ENCODE measurements at places on chromosomes 1 and 21. TPM values are rescaled to one million over a fixed set of nuclear protein-coding genes. Genes with fewer than 3 reads are reported as not detected.
A peak's percentile ranks its signal among the peaks of the same experiment; 100 is the strongest.

The LCE2A gene
- not detected for total RNA-seq

The ANGPTL3 gene
- total RNA-seq, result 0.22 TPM

The CFHR1 gene
- 0.83 TPM for total RNA-seq

DNA sequence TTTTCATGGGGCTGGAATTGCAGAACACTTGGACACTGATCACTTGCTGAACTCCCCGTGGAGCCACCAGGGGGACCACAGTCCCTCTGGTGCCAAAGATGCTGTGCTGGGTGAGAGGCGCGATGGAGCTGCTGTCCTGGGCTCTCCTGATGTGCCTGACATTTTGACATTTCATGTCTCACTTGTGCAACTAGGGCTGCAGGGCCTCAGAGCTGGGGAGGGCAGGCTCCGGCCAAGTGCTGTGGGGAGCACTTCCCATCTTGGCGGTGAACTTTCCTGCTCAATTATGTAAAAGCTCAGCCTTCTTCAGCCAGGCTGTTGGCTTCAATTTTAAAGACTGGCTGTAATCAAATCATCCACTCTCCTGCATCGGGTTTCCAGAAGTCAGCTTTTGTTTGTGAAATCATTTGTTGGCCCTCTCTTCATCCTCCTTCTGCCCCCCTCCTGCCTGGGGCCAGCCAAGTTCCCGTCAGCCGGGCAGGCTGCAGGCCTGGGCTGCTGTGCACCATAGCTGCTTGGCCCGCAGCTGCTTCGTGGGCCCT lies 36.8 kb downstream of the KCNAB2 start:
- peaks cover 31% of the 10 kb centered on the region for H3K36me3 ChIP-seq
- no peak for DNase-seq
- H3K4me1 ChIP-seq, result peaks cover 45% of the 10 kb centered on the region
- no peak overlapping the region for H3K27ac ChIP-seq

- no peaks in the 10 kb centered on the region for H3K4me1 ChIP-seq
- H3K4me3 ChIP-seq, result no peak overlapping the region
- no peaks in the 10 kb centered on the region for H3K27me3 ChIP-seq
- no peak for DNase-seq
- no peaks in the 10 kb centered on the region for H3K36me3 ChIP-seq
Measured at GRCh38 chr1:185819798-185820197, 85.6 kb downstream of the HMCN1 start.

DNA sequence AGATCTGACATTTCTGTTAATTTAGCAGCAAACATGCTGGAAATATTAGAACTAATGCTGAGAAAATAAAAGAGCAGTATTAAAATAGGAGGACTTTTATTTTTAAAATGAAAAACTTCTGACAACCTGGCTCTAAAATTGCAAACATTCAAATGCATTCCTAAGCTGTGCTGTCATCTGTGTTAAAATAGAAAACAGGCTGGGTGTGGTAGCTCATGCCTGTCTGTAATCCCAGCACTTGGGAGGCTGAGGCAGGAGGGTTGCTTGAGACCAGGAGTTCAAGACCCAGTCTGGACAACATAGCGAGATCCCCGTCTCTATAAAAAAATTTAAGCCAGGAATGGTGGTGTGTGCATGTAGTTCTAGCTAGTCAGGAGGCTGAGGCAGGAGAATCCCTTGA lies 44.6 kb downstream of the MIGA1 start:
- DNase-seq, result no peak
- H3K27ac ChIP-seq, result no peak overlapping the region
- H3K4me1 ChIP-seq, result no peaks in the 10 kb centered on the region

DNA sequence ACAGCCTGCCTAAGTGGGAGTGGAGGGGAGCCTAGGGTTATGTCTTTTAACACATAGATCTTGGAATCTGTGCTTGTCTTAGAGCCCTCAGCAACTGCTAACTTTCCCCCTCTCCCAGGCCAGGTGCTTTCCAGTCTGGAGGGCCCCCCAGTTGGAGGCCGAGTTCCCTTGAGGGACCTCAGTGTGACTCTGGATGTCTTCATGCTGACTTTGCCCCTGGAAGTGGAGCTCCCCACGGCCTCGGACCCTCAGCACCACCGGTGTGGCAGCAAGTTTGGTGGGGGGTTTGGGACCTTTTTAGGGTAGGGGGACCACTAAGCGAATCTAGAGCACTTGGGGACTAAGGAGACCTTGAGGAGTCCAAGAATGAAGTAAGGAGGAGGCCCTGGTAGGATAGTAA lies 22.9 kb downstream of the HYI start:
- H3K4me1 ChIP-seq, result no peaks in the 10 kb centered on the region
- no peak overlapping the region for H3K27ac ChIP-seq
- no peak overlapping the region for H3K4me3 ChIP-seq
- H3K27me3 ChIP-seq, result no peaks in the 10 kb centered on the region
- DNase-seq, result no peak
- H3K36me3 ChIP-seq, result peaks cover 94% of the 10 kb centered on the region

DNA sequence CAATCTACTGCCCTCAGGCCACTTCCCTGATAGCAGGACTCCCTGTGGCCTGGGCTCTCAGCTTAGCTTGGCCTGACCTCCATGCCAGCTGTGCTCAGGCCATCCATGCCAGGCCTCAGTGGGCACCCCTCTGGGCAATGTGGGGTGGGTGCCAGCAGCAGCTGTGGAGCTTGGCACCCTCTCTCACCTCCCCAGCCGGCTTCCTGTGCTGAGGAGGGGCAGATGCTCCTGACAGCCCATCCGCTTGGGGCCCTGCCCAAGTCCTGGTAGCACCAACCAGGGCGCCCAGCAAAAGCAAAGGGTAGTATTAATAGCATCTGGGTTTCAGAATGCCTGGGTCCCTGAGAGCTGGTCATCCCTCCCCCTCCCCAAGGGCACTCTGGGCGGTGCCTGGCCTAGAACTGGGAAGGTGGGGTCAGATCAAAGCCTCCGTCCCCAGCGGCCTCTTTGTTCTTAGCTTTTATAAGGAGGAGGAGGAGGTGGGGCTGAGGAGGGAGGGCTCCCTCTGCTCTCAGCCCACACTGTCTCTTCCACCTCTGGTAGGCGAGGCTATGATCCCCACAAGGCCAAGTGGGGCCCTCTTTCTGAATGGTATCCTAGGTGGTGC lies 6.1 kb downstream of the EFNA4 start:
- peak overlapping the region; percentile 9 for H3K4me3 ChIP-seq
- peak overlapping the region; percentile 33 for H3K27ac ChIP-seq
- H3K4me1 ChIP-seq, result peaks cover 34% of the 10 kb centered on the region
- peaks cover 4% of the 10 kb centered on the region for H3K36me3 ChIP-seq

GRCh38 chr1:13829152-13829769 lies 129.3 kb downstream of the PRDM2 start:
- peaks cover 7% of the 10 kb centered on the region for H3K4me1 ChIP-seq
- no peak overlapping the region for H3K27ac ChIP-seq
- H3K4me3 ChIP-seq, result no peak overlapping the region
- H3K27me3 ChIP-seq, result no peaks in the 10 kb centered on the region

- no peaks in the 10 kb centered on the region for H3K36me3 ChIP-seq
- H3K27ac ChIP-seq, result no peak overlapping the region
- peaks cover 17% of the 10 kb centered on the region for H3K4me1 ChIP-seq
- peak overlapping the region; percentile 70 for H3K4me3 ChIP-seq
Measured at GRCh38 chr1:32962248-32962896, 2.2 kb downstream of the RNF19B start.

DNA sequence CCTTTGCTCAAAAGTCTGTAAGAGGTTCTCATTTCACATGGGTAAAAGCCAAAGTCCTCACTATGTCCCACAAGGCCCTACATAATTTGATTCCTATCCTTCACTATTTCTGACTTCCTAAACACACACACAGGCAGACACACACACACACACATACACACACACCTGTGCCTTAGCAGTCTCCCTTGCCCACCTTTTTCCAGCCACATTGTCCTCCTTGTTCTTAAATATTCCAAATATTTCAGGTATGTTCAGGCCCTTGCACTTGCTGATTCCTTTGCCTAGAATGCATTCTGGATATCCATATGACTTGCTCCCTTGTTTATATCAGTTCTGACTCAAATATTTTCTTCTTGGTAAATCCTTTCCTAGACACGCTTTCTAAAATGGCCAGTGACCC lies 54.6 kb downstream of the NTNG1 start:
- no peak overlapping the region for H3K4me3 ChIP-seq
- no peaks in the 10 kb centered on the region for H3K4me1 ChIP-seq
- H3K27ac ChIP-seq, result no peak overlapping the region
- no peaks in the 10 kb centered on the region for H3K36me3 ChIP-seq
- H3K27me3 ChIP-seq, result no peaks in the 10 kb centered on the region

DNA sequence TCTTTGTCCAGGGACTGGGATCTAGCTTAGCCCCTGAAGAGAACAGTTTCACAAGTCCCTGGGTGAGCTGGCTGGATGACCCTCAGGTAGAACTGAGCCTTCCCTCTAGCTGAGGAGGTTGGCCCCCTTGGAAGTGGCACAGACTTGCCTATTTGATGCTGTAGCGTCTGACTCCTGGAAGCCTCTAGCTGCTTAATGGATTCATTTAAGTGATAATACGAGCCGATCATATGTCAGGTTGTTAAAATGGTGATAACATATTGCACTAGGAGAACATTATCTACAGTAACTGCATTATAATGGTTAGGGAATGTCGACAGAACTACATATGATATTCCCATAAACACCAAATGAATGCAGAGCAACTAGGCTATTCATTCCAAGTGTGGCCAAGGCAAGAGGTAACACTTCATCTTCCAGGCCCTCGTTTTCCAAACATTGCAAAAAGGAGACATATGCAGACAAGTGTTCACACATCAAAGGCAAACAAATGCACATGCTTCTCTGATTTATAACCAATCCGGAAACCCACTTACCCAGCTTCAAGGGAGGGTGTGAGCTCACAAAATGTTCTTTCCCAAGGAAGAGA lies 340.1 kb upstream of the PLXNA2 start:
- no peaks in the 10 kb centered on the region for H3K36me3 ChIP-seq
- no peaks in the 10 kb centered on the region for H3K27me3 ChIP-seq
- no peak for DNase-seq
- no peak overlapping the region for H3K27ac ChIP-seq
